ENCODE measurements at places on chromosomes 1 and 21. TPM values are rescaled to one million over a fixed set of nuclear protein-coding genes. Genes with fewer than 3 reads are reported as not detected.

- H3K27me3 ChIP-seq, result no peaks in the 10 kb centered on the region
- peaks cover 23% of the 10 kb centered on the region for H3K4me1 ChIP-seq
- peak overlapping the region; percentile 98 for H3K27ac ChIP-seq
- H3K4me3 ChIP-seq, result peak overlapping the region; percentile 22
- peak; percentile 86 for DNase-seq
These were observed 8.0 kb upstream of the TNFRSF14 start for GRCh38 chr1:2548068-2548589.

- no peak overlapping the region for H3K27ac ChIP-seq
- H3K4me3 ChIP-seq, result no peak overlapping the region
- no peak for DNase-seq
- H3K27me3 ChIP-seq, result no peaks in the 10 kb centered on the region
- H3K36me3 ChIP-seq, result no peaks in the 10 kb centered on the region
These were observed 59.5 kb upstream of the SLC2A1 start for GRCh38 chr1:43018121-43018520.

LDLRAD1 gene
- 3.3 TPM for total RNA-seq

DNA sequence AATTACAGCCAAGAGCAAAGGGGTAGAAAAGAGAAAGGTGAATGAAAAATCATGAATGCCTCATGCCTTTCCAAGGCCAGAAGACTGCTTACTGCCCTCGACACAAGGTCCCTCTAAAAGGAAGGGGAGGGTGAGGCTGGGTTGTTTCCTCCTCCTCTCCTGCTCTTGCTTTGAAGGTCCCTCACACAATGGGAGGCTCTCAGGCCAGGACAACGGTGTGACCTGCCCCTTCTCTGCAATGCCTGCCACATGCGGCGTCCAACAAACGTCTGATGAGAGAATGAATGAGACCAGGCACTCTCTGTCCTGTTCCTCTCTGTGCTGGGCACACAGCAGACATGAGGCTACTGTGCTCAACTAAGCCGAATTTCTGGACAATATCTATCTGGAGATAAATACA lies 51.3 kb downstream of the SSBP3 start:
- H3K27me3 ChIP-seq, result no peaks in the 10 kb centered on the region
- H3K36me3 ChIP-seq, result no peaks in the 10 kb centered on the region
- H3K4me1 ChIP-seq, result peaks cover 21% of the 10 kb centered on the region
- no peak overlapping the region for H3K27ac ChIP-seq

IKBKE gene
- 6.1 TPM for total RNA-seq

UBXN10 gene
- 10.6 TPM for total RNA-seq

- DNase-seq, result no peak
- H3K36me3 ChIP-seq, result no peaks in the 10 kb centered on the region
- H3K27ac ChIP-seq, result no peak overlapping the region
- no peaks in the 10 kb centered on the region for H3K27me3 ChIP-seq
These were observed 3.1 kb upstream of the PRKCZ start for GRCh38 chr1:2046953-2047748.

RHCE gene
- 3.9 TPM for total RNA-seq

GRCh38 chr1:211424018-211424417 lies 67.9 kb downstream of the RD3 start:
- H3K4me3 ChIP-seq, result no peak overlapping the region
- DNase-seq, result no peak
- no peaks in the 10 kb centered on the region for H3K4me1 ChIP-seq
- no peaks in the 10 kb centered on the region for H3K36me3 ChIP-seq
- H3K27ac ChIP-seq, result no peak overlapping the region

- no peak overlapping the region for H3K4me3 ChIP-seq
- no peaks in the 10 kb centered on the region for H3K27me3 ChIP-seq
- DNase-seq, result no peak
- no peaks in the 10 kb centered on the region for H3K4me1 ChIP-seq
These were observed 174.4 kb upstream of the FGGY start for GRCh38 chr1:59122527-59122926.

- no peak overlapping the region for H3K4me3 ChIP-seq
- H3K4me1 ChIP-seq, result no peaks in the 10 kb centered on the region
- no peaks in the 10 kb centered on the region for H3K36me3 ChIP-seq
- no peak overlapping the region for H3K27ac ChIP-seq
- DNase-seq, result no peak
These were observed 59.7 kb downstream of the SLX9 start for GRCh38 chr21:44999428-44999971.

- H3K4me1 ChIP-seq, result no peaks in the 10 kb centered on the region
- no peak overlapping the region for H3K27ac ChIP-seq
- no peaks in the 10 kb centered on the region for H3K36me3 ChIP-seq
These were observed 57.9 kb upstream of the HMGB4 start for GRCh38 chr1:33805988-33806387.

TDRD10 gene
- total RNA-seq, result 11.4 TPM

KLHDC7A gene
- 0.36 TPM for total RNA-seq

DNA sequence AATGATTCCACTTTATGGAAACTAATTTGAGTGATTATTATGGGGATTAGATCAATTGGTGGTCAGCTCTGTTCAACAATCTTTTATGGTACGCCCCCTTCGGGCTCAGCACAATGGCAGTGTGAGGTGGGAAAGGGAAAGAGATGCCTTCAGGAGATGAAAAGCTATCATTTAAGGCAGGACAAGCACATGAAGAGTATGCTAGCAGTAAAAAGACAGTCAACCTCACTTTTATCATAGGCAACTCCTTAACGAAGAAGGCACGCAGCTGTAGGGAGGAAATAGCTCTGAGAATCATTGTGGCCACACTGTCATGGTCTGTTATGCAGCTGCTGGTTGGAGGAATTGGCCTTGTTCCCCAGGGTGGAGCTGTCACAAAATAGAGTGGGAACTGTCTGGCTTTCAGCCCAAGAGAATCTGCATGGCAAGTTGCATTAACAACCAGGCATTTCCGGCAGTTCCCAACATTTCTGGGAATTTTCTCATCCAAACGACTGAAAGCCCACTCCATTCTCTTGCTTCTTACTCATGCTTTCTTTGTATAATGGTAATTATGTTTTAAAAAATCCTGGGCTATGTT lies 54.4 kb upstream of the BCL10 start:
- H3K4me1 ChIP-seq, result no peaks in the 10 kb centered on the region
- no peak overlapping the region for H3K27ac ChIP-seq
- H3K36me3 ChIP-seq, result no peaks in the 10 kb centered on the region
- H3K4me3 ChIP-seq, result no peak overlapping the region
- H3K27me3 ChIP-seq, result no peaks in the 10 kb centered on the region

DYNLT5 gene
- total RNA-seq, result 1.2 TPM

DNA sequence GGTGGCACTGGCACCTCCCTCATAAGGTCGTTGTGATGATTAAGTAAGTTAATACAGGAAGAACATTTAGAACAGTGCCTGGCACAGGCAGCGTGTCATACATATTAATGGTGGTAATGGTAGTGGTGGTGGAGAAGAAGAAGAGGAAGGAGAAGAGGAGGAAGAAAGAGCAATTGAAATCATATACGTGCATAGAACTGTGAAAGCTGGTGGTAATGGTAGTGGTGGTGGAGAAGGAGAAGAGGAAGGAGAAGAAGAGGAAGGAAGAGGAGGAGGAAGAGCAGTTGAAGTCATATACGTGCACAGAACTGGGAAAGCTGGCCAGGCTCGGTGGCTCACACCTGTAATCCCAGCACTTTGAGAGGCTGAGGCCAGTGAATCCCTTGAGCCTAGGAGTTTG lies 121.3 kb upstream of the HOOK1 start:
- H3K27me3 ChIP-seq, result no peaks in the 10 kb centered on the region
- H3K36me3 ChIP-seq, result no peaks in the 10 kb centered on the region
- no peak for DNase-seq
- no peaks in the 10 kb centered on the region for H3K4me1 ChIP-seq
- no peak overlapping the region for H3K4me3 ChIP-seq

GRCh38 chr1:54409156-54410142 lies 3.3 kb upstream of the SSBP3 start:
- H3K4me1 ChIP-seq, result peaks cover under 1% of the 10 kb centered on the region
- H3K4me3 ChIP-seq, result no peak overlapping the region
- no peak for DNase-seq
- no peak overlapping the region for H3K27ac ChIP-seq

DNA sequence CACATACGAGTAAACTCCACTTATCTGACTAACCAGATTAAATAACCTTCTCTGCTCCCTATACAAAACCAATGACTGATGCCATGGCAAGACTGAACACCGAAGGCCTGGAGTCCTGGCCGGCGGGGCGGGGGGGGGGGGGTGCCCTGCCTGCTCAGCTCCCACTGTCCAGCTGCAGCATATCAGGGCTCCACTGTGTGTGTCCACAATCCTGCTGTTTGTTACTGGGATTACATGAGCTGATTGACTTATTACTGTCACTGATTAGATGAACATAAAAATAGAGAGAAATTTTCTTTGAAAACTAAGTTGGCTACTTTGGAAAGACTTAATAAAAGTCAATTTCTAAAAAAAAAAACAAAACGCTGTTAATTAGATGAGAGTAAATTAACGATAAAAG lies 24.9 kb downstream of the TMEM63A start:
- peaks cover 15% of the 10 kb centered on the region for H3K36me3 ChIP-seq
- H3K4me1 ChIP-seq, result no peaks in the 10 kb centered on the region
- no peak overlapping the region for H3K27ac ChIP-seq
- no peak for DNase-seq
- no peaks in the 10 kb centered on the region for H3K27me3 ChIP-seq
- H3K4me3 ChIP-seq, result no peak overlapping the region

GRCh38 chr21:15754640-15755039 lies 24.9 kb downstream of the USP25 start:
- no peaks in the 10 kb centered on the region for H3K4me1 ChIP-seq
- H3K36me3 ChIP-seq, result no peaks in the 10 kb centered on the region
- no peak overlapping the region for H3K27ac ChIP-seq
- no peaks in the 10 kb centered on the region for H3K27me3 ChIP-seq

GRCh38 chr1:43942411-43942810 lies 4.3 kb upstream of the IPO13 start:
- H3K36me3 ChIP-seq, result no peaks in the 10 kb centered on the region
- no peak overlapping the region for H3K4me3 ChIP-seq
- peaks cover 6% of the 10 kb centered on the region for H3K4me1 ChIP-seq
- no peak for DNase-seq
- H3K27ac ChIP-seq, result no peak overlapping the region

RGS8 gene
- total RNA-seq, result 1.5 TPM

- DNase-seq, result no peak
- no peak overlapping the region for H3K4me3 ChIP-seq
- no peaks in the 10 kb centered on the region for H3K27me3 ChIP-seq
- H3K36me3 ChIP-seq, result no peaks in the 10 kb centered on the region
- H3K4me1 ChIP-seq, result no peaks in the 10 kb centered on the region
These were observed 104.0 kb upstream of the BMP8A start for GRCh38 chr1:39387452-39387851.

DNA sequence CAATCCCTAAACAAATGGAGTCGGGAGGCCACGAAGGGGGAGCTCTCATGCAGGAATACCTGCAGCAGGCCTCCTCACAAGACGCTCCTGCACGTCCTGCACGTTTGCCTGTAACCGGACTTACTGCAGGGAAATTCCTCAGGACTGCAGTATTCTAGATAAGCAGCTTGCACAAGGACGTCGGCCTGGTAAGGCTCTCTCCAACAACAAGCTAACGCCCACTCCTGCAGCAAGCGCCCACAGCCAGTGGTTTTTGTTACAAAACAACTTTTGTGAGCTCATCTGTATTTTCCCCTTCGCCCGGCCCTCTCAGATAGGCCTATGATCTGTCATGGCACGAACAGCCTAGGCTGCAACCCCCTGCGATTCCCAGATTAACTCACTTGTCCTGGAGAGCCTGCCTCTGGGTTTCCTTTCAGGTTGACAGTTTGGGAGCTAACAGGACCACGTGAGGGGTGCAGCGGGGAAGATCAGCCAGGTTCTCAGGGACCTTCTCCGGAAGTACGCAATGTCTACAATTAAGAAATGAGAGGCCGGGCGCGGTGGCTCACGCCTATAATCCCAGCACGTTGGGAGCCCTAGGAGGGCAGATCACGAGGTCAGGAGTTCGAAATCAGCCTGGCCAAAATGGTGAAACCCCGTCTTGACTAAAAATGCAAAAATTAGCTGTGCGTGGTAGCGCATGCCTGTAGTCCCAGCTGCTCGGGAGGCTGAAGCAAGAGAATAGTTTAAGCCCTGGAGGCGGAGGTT lies 921 bp upstream of the MIB2 start:
- H3K4me1 ChIP-seq, result peaks cover 27% of the 10 kb centered on the region
- H3K27me3 ChIP-seq, result no peaks in the 10 kb centered on the region
- no peaks in the 10 kb centered on the region for H3K36me3 ChIP-seq
- H3K4me3 ChIP-seq, result peak overlapping the region; percentile 100
- no peak for DNase-seq

DNA sequence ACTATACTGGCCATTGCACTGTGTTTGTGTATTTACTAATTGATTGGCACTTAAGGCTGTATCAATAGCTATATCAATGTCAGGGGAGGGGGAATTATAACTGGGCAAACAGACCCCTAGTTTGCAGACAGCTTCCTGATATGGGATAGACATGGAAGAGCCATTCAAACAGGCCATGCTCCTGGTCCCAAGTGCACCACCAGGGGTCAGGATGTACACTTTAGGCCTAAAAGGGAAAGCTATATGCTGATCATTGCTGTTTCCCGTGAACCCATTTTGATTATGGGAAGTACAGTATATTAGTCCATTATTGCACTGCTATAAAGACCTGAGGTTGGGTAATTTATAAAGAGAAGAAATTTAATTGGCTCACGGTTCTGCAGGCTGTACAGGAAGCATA lies 124.9 kb upstream of the BACE2 start:
- no peak overlapping the region for H3K27ac ChIP-seq
- no peak for DNase-seq
- H3K4me1 ChIP-seq, result peaks cover 13% of the 10 kb centered on the region
- H3K27me3 ChIP-seq, result no peaks in the 10 kb centered on the region

DNA sequence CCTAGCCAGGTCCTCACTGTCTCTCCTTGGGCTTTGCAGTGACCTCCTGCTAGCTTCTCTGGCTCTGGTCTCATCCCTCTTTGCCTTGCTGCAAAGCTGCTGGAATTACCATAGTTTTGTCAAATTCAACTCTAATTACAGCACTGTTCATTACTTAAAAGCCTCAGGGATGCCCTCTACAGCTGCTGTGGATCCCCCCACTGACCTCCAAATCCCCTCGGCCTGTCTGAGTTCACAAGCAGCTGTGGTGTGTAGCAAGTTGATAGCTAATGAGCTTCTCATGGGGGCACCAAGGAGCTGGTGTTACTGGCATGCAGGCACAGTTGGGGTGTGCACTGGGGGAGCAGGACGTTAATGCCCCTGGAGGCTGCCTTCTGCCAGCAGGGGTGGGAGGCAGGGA lies 24.8 kb downstream of the NIPAL3 start:
- DNase-seq, result no peak
- no peak overlapping the region for H3K4me3 ChIP-seq
- H3K27me3 ChIP-seq, result no peaks in the 10 kb centered on the region
- peak overlapping the region; percentile 32 for H3K27ac ChIP-seq
- H3K4me1 ChIP-seq, result peaks cover 2% of the 10 kb centered on the region
